CD4-positive, alpha-beta T cell treated with Interferon alpha-2 for 1 hour (primary cell): ENCODE measurements at places on chromosomes 1 and 21.

- DNase-seq = no peak
Observed at GRCh38 chr21:31744182-31744800, 12.4 kb upstream of the SCAF4 start.

GRCh38 chr21:44931137-44931500 is 8.7 kb upstream of the SLX9 start:
- peak; percentile 68 for DNase-seq

GRCh38 chr1:236948381-236948780 is 55.9 kb downstream of the MT1HL1 start:
- DNase-seq = no peak

- DNase-seq = no peak
Observed at GRCh38 chr1:22139066-22139594, 3.8 kb downstream of the WNT4 start.

DNA sequence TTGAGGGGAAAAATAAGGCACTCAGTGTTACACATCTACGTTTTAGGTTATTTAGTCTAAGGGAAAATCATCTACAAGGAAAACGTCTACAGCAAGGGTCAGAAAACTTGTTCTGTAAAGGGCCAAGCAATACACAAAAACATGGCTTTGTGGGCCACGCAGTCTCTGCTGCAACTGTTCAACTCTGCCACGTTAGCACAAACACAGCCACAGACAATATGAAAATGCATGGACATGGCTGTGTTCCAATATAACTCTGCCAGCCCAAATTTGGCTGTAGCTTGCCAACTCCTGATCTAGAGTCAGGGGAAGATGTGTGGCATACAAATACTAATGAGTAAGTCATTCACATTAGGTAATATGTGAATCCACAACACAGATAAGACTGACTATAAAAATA is 40.7 kb downstream of the COA6 start:
- no peak for DNase-seq

DNA sequence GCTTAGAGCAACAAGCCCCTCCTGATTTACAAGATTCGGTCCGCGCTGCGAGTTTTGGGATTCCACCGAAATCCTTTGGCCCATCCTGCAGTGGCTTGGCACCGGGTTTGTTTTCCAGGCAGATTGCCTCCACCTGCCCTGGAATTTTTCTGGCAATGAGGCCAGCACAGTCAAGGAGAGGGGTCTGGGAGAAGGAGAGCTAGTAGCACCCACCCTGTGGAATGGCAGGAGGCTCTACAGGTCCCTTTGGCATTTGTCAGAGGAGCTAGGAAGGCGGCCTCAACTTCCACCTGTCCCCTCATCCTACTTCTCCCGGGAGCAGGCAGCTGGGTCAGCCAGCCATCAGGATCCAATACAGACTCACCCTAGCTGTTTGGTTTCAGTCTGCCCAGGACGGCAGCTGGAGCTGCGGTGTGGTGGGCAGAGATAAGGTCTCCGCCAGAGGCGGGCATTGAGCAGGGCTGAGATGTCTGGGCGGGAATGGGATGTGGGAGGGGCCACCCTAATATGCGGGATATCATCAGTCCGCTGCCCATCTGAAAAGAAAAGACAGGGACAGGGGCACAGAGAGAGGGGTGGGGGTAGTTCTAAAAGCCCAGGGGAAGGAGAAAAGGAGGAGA is 37.8 kb upstream of the PRELP start:
- no peak for DNase-seq

DNA sequence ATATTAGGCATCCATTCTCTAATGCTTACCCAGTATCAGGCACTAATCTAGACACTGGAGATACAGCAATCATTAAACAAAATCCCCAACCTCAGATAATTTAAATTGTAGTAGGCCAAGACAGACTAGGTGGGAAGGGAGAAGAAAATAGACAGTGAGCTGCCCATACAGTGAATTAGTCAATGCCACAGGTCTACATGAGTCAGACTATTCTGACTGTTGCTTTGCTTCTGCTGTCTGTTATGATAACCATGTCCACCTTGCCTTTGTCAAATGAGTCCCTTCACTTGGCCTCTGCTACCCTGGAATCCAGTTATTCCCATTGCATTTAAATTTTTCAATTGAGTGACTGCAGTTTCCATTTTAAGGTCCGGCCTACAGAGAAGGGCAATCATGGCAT is 59.5 kb downstream of the PIK3R3 start:
- no peak for DNase-seq

DNA sequence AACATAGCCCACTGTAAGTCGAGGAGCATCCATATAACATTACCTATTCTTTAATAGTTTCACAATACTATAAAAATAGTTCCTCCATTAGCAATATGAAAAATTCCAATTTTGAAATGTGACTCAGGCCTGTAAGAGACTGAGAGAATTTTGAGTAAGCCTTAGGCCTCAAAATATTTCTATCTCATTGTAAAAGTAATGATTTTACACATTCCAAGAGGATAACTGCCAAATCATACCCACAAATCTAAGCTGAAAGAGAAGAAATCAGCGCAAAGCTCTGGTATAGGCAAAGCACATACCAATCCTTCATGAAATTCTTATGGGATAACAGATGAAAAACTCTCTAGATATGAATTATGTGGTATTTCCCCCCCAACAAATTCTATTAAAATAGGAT is 144.1 kb downstream of the CDC42BPA start:
- no peak for DNase-seq

- DNase-seq = no peak
Observed at GRCh38 chr1:100793659-100794058, 74.1 kb downstream of the VCAM1 start.

DNA sequence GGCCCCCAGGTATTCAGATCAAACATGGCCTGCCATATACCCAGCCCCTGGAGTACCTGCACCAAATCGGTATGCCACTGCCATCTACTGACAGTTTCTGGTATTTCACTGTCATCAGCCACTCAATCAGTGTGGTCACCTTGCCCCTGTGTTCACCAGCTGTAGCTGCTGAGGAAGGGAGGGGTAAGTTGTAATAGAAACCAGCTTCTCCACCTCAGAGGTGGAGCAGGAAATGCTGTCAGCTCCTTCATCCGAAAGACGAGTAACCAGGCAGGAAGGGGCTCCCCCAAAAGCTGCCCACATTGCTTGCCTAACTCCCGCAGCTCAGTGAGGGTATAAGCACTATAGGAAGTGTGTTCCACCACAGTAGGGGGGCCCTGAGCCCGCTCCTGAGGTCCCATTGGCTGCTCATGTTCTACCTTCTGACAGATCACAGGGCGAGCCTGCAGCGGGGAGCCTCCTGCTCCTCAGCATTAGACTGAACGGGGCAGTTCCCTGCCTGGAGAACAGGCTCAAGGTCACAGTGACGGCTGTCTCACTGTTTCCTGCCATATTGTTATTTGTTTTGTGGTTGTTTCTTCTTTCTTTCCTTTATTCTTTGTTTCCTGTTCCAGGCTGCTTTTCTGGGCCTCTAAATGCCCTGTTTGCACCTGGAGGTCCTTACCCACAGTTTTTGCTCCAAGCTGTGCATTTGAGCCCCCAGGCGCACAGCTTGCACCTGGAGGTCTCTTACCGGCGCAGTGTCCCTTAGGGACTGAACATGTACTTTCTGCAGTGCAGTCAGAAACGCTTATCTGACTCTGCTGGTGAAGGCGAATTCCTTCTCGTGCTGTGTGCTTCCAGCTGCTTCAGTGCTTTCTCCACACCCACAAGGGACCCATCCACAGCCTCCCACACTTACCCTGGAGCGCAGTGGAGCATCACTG is 1638.3 kb downstream of the MRPL39 start:
- DNase-seq = peak; percentile 86

DNA sequence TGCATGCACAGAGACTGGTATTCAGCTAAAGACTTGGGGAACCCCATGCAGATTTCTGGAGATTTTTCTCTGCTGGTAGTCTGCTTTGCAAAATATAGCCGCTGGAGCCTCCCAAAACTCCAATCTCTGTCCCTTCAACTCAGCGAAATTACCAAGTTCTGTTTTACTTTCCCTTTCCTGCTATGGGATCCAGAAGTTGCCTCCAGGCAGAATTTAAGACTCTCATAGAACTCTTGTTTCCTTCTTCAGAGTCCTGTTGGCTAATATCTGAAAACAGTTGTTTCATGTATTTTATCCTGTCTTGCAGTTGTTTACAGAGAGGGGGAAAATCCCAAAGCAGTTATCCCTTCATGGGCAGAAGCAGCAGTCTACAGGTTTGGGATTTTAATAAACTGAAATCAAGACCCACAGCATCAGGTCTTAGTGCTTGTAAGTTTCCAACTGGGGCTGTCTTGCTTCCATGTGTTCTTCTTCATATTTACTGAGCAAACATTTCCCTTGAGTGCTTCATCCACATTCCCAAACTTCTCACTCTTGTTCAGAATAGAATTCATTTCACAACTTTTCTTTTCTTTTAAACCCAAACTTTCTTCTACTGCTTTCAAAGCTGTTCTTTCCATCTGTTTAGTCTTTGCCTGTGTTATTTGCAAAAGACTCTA is 221.3 kb upstream of the DMRTA2 start:
- DNase-seq = no peak

- no peak for DNase-seq
Observed at GRCh38 chr1:3687504-3687903, 35.2 kb downstream of the TP73 start.
